ENCODE measurements at places on chromosomes 1 and 21.
A peak's percentile ranks its signal among the peaks of the same experiment; 100 is the strongest.

DNA sequence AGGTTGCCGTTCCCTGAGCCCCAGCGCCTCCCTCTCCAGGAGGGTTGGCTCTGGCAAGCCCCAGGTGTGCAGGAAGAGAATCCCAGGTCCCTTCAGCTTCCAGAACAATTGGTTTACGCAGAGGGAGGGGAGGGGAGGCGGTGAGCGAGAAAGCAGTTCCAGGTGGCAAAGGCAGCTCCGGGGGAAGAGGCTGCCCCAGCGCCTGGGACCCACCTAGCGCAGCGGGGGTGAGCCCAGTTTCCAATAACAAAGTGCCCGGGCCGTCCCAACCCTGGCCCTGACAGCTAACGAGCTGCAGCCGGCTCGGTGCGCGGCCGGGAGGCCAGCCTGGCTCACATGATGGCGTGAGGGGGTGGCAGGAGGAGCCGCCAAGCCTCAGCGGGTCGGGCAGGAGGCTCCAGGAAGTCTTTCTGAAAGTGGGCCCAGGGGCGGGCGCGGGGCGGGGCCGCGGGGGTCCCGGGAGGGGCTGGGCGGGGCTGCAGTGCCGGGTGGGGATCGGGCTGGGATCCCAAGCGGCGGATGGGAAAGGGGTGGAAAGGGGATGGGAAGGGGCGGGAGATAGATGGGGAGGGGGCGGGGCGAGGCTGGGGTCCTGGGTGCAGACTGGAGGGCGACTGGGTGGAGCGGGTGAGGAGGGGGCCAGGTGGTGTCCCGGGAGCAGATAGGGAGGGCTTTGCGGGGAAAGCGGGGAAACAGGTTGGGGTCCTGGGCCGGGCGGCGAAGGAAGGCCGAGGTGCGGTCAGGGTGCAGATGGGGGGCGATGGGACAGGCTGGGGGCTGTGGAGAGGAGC lies 22.8 kb downstream of the DHRS3 start:
- no peak for DNase-seq

- no peak for DNase-seq
These were observed 19.7 kb upstream of the CCDC27 start for GRCh38 chr1:3732434-3733093.

- no peak for DNase-seq
These were observed 28.7 kb downstream of the C1orf87 start for GRCh38 chr1:60044881-60045280.

GRCh38 chr1:19076841-19077616 lies 120.6 kb upstream of the IFFO2 start:
- no peak for DNase-seq

DNA sequence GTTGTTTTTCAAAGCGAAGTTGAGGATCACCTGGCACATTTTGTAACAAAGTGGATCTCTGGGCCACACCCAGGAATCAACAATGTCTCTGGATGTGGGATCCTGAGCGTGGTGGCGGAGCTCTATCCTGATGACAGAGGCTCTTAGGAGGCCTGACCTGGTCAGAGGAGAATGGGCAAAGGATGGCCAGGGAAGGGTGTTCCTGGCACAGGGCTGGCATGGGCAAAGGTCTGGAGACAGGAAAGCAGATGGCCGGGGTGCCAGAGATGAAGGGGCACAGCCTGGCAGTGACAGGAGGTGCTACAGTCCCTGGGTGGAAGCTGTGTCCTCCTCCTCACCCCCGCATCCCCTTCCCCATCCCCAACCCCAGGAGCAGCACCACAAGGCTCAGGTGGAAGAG lies 20.0 kb upstream of the MFN2 start:
- DNase-seq: no peak

DNA sequence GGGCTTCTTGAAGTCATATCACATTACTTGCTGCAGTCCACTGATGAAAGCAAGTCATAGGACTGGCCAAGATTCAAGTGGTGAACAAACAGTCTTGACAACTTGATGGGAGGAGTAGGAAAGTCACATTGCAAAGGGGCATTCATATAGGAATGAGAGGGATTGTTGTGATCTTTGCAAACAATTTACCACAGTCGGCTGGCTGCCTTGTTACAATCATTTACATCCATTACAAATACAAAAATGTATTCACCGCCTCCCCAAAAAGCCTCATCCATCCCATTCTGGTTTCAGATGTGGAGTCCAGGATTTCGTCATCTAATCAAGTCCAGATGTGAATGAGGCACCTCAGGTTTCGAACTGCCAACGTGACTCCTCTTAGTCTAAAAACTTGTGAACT lies 26.8 kb downstream of the GORAB start:
- no peak for DNase-seq

GRCh38 chr1:8238141-8239038 lies 79.5 kb upstream of the SLC45A1 start:
- no peak for DNase-seq

- DNase-seq: no peak
These were observed 206.9 kb upstream of the LMO4 start for GRCh38 chr1:87121711-87122163.

GRCh38 chr1:31400393-31400792 lies 12.6 kb upstream of the SERINC2 start:
- DNase-seq: no peak

DNA sequence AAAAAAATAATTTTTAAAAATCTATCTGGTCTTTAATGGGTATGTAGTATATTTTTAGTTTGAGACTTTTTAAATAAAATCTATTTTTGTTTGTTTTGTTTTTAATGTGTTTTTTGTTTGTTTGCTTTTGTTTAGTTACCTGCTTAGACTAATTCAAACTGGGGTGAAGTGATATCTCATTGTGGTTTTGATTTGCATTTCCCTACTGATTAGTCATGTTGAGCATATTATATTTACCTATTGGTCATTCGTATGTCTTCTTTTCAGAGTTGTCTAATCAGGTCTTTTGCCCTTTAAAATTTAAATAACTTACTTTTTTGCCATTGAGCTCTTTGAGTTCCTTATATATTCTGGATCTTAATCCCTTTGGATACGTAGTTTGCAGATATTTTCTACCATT lies 20.3 kb downstream of the CD1B start:
- DNase-seq: no peak

DNA sequence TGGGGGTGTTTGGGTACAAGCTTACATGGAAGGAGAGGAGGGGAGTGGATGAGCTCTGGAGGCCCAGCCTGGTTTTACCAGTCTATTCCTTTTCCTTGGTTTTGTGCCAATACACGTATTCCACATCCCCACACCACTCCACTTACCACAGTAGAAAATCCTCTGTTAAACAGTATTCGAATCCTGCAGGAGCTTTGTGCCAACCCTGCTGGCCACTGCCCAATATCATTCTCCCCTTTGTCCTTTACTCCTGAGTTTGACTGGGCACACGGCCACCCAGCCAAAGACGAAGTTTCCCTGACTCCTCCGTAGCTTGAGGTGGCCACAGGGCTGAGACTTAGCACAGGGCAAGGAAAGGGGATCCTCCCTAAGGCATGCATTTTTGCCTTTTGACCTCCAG lies 61.6 kb downstream of the TMCO4 start:
- DNase-seq: no peak

DNA sequence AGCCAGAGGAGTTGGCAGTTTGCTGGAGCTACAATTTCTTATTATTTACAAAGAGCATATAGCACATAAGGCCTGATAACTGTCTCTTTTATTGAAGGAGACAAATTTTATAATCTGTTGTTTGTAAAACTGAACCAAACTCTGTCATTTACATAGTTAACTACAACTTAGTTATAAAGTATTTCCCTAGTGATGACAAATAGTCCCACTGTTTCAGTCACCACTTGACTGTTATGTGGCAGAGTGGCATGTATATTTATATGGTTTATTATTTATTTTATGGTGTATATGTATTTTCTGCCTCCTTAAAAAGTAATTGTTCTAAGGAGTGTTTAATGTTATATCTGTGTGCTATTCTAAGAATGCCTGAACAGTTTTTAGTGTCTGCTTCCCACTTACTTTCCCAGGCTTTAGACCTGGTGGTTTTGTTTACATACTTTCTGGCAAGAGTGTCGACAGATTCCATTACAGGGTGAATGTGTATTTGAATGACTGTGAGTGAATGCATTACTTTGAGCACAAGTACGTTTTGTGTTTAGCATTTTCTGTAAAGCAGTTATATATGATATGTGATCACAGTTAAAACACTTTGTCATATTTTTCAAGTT lies 10.0 kb downstream of the TSEN15 start:
- DNase-seq: no peak

DNA sequence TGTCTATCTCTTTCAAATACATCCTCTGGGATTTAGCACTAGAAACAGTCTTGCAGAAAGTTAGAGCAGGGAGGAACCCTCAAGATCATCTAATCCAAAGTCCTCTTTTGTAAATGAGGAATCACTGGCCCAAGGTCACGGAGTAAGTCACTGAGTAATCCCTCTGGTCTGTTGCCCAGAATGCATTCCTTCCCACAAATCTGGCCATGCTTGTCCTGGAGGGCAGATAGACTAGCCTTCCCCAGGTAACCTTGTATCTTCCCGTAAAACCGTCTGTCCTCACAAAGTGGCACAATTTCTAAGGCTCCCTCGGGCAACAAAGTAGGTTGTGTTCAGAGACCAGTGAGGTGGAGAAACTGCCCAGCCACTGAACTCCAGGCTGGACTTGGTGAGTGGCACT lies 46.2 kb downstream of the DDR2 start:
- no peak for DNase-seq

- DNase-seq: no peak
These were observed 73.7 kb downstream of the CAPZB start for GRCh38 chr1:19411612-19412011.

GRCh38 chr1:44327679-44328491 lies 27.2 kb downstream of the ERI3 start:
- DNase-seq: no peak

GRCh38 chr1:87778896-87779295 lies 450.2 kb downstream of the LMO4 start:
- DNase-seq: no peak

DNA sequence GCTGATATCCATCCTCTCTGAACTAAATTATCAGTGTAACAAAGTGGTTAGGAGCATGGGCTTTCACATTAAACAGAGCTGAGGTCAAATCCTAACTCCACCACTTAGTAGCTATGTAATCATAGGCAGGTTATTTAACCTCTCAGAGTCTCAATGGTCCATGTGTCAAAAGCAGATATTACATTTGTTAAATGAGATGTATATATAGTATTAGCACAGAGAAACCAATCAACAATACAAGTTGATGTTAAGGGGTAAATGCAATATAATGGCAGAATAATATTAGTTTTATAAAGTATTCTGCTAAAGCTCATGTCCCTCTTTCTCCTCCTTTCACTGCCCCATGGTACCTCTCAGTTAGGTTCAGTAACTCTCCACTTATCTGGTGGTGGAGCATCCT lies 27.2 kb downstream of the DBT start:
- DNase-seq: no peak

DNA sequence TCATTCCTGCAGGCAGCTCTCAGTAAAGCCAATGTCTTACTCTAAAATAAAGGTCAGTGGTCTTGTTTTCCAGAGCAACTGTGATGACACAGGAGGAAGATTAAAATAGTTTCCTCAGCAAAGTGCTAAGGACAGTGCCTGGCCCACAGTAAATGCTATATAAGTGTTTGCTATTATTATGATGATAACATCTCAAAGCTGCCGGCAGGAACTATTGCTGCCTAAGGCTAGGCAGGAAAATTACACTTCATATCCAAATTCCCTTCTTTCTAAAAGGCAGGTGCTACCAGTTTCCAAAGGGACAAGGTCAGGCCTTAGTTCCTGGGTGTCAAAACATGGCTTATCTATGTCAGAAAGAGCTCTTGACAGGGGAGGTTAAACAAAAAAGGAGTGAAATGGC lies 401.3 kb downstream of the HHAT start:
- no peak for DNase-seq

DNA sequence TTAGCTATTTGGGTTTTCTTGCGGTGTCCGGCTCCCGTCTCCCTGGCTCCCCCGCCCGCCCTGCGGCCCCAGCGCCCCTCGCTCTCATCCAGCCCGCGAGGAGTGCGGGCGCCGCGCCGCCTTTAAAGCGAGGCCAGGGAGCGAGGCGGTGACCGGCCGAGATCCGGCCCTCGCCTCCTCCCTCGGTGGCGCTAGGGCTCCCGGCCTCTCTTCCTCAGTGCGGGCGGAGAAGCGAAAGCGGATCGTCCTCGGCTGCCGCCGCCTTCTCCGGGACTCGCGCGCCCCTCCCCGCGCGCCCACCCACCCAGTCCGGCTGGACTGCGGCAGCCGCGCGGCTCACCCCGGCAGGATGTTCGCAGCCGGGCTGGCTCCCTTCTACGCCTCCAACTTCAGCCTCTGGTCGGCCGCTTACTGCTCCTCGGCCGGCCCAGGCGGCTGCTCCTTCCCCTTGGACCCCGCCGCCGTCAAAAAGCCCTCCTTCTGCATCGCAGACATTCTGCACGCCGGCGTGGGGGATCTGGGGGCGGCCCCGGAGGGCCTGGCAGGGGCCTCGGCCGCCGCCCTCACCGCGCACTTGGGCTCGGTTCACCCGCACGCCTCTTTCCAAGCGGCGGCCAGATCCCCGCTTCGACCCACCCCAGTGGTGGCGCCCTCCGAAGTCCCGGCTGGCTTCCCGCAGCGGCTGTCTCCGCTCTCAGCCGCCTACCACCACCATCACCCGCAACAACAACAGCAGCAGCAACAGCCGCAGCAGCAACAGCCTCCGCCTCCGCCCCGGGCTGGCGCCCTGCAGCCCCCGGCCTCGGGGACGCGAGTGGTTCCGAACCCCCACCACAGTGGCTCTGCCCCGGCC lies 492 bp downstream of the HLX start:
- no peak for DNase-seq

- DNase-seq: peak; percentile 11
These were observed 2.6 kb downstream of the PRDM2 start for GRCh38 chr1:13702425-13703127.
